ENCODE measurements at places on chromosomes 7 and 10.
A peak's percentile ranks its signal among the peaks of the same experiment; 100 is the strongest.

GRCh38 chr10:123496375-123496774 lies 169.8 kb upstream of the GPR26 start:
- no peak for DNase-seq

GRCh38 chr10:70315815-70316214 lies 32.0 kb upstream of the NPFFR1 start:
- DNase-seq = no peak

DNA sequence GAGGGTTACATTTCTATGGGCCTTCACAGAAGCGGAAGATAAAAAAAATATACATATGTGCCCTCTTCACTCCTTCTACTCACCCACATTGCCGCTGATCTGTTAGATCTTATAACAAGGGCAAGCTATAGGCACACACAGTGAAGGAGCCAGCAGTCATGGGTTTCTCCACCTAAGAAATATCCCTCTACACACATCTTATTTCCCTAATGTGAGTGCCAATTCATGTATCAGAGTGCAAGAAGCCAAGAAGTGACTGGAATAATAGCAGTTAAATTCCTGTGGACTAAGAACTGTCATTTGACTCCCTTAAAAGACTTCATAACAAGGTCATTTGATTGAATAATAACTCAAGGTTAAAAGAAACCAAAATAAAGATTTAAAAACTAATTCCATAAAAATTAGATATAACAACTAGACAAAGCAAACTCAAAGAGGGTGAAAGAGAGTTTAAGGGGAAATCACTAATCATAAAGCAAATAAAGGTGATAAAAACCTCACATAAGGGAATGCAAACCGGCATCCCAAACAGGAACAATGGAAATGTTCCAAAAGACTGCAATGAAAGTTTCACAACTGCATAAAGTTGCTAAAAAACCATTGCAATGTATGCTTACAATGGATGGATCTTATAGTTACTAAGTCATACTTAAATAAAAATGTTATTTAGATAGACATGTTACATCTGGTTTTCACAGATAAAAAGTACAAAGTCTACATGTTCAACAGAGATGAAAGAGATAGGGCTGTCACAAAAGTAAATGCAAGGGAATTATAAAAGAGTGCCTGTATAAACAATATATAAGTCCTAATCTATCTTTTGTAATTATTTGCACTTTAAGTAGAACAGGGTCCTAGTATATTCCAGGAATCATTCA lies 42.8 kb downstream of the ARHGAP21 start:
- DNase-seq = peak; percentile 67

DNA sequence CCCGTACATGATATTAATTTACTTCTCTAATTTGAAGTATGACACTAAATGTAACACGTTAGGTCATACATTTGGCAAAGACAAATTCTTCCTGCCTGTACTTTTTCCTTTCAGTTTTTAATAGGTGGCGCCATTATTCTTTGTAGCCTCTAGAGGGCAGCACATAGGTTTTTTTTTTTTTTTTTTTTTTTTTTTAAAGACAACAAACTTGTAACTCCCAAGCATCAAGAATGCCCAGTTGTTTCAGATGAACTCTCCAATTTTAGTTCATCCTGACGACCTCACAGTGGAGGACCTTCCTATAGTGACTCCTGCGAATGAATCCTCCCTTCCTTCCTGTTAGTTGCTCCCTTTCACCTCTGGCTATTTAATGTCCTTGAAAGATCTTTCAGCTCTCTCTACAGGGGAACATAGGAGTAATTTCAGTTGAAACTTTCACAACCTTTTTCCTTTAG lies 139.3 kb upstream of the HDAC9 start:
- DNase-seq = peak; percentile 48

DNA sequence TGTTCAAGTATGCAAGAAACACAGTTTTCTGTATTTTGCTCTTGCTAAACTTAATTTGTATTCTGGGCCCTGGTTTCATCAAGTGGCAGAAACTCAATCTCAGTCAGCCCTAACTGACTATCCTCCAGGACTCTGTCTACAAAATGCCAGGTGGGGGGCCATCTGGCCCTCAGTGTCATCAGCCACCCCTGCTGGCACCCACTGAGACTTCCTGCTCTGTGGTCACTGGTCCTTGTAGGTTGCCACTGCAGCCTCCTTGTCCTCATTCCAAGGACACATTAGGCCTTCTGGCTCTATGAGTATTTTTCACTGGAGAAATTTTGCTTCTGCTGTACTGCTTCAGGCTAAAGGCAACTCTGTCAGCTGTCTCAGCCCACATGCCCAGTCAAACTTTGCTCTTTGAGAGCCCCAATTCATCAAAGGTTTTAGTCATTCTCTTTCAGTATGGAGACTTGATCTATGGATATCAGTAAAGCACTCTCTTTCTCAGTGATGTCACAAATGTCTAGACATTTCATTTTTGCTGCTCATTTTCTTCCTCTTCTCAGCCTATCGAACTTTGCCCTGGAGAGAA lies 163.6 kb downstream of the KCND2 start:
- DNase-seq = no peak

- no peak for DNase-seq
Measured at GRCh38 chr10:78218798-78219490, 185.3 kb downstream of the RPS24 start.

DNA sequence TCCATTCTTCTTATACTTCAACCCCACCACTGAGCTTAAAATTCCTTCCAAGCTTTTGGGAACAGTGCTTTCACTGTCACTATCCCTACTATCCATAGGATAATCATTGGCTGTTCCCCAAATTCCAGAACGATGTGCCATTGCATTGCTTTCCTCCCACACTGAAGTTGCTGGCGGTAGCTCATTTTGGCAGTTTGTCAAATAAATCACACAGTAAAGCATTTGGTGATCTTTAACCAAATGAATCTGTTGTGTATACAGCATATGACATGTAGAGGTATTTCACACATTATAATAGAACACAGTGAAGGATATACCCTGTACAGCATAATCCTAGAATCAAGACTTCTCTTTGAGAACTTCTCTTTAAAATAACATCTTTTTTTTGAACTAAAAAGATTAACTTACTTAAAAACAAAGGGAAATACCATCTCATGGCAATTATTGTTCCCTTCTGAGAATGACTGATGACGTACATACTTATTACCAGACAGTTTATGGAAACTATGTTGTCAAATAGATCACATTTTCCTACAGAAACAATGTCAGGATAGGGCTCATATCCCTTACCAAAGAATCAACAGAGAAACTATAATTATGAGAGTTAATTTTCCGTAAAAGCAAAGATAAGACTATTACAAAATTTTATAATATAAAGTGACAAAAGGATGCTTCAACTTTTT lies 93.6 kb downstream of the CTNNA3 start:
- peak; percentile 40 for DNase-seq

DNA sequence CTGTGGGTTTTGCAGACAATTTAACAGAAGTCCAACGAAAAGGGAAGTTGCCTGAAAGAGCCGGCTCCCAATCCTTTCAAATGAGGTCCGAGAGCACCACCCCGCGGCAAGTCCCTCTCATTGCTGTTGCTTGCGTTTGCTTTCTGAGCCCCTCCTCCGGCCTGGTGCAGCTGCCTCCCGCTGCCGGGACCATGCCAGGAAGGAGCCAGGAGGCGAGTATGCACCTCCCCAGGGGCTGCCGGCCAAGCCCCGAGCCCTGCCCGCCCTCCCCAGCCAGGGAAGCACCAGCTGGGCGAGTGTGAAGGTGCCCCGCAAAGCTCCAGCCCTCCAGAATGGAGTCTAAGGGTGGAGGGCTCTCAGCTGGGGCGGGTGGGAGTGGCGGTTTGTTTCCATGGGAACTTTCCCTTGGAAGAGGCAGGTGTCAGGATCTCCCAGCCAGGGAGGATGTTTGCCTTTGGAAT lies 25.8 kb upstream of the PPP2R2D start:
- peak; percentile 67 for DNase-seq

GRCh38 chr7:19030281-19030680 lies 87.2 kb downstream of the TWIST1 start:
- DNase-seq = peak; percentile 66

DNA sequence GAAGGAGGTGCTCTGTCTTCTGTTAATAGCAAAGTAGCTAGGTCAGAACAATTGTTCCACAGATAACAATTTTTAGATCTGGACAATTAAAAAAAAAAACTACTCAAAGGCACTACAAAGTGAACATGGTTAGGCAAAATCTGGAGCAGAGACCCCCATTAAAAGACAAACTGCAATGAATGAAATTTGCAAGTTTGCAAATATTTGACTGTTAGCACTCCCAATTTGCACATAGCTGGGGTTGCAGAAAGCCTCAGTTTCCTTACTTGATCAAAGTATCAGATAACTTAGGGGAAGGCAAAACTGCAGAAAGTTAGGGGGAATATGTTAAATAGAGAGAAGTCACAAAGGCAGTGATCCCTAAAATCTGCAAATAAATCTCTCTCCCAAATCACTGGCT lies 68.3 kb downstream of the DGKI start:
- DNase-seq = no peak

DNA sequence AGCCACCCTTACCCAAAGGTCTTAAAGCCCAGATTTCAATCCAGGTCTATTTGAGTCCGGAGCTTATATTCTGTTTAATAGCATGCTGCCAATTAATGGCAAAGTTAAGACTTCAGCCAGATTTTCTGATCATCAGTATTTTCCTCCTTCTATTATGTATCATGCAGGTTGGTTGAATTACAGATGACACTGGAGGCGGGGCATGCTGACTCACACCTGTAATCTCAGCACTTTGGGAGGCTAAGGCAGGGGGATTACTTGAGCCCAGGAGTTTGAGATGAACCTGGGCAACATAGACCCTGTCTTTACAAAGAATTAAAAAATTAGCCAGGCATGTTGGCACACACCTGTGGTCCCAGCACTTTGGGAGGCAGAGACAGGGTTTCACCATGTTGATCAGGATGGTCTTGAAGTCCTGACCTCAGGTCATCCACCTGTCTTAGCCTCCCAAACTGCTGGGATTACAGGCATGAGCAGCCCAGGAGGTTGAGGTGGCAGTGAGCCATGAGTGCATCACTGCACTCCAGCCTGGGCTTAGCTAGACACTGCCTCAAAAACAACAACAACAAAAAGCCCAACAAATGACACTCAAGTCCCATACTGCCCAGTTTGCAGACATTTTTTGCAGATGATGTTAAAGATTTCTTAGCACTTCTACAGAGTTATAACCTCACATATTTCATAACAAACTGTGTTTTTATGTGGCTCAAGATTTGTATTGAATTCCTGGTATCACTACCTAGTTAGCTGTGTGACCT lies 62.5 kb downstream of the MCU start:
- no peak for DNase-seq

- DNase-seq = no peak
Measured at GRCh38 chr10:113550365-113550764, 2.5 kb upstream of the HABP2 start.

DNA sequence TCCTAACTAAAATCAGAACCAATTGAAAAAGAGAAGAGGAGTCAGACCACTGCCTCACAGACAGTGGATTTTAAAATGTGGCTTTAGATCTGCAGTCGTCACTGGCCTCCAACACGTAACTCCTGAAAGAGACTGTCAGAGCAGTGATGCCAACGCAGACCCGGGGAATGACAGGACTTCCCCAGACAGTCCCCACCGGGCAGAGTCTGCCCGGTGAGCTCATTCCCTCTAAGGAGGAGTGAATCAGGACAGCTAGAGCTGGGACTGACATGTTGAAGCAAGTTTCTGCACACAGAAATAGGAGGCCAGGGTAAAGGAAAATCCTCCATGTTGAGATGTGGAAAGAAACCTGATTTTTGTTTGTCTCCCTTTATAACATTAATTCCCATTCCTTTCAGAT lies 105.0 kb downstream of the TES start:
- DNase-seq = peak; percentile 66

- peak; percentile 27 for DNase-seq
Measured at GRCh38 chr10:91162050-91162494, 58.4 kb upstream of the PCGF5 start.

DNA sequence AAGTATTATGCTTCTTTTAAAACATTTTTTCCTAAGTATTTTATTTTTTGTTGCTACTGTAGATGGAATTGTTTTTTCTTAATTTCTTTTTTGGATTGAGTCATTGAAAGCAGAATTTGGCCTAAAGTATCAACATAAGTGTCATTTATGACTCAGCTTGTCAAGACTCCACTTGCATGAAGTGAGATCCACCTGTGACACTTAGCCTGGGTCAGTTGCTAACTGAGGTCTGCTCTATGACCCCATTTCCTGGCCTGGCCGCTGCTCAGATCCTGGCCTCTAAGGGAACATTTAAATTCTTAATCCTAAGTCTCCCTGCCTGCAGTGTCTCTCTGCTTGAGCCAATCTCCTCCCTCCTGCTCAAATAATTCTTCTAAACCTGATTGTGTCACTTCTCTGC lies 35.5 kb downstream of the TMEM270 start:
- peak; percentile 42 for DNase-seq

GRCh38 chr10:15060638-15061037 lies 16.9 kb downstream of the OLAH start:
- no peak for DNase-seq

GRCh38 chr10:32139223-32140073 lies 83.2 kb upstream of the KIF5B start:
- DNase-seq = peak; percentile 91

DNA sequence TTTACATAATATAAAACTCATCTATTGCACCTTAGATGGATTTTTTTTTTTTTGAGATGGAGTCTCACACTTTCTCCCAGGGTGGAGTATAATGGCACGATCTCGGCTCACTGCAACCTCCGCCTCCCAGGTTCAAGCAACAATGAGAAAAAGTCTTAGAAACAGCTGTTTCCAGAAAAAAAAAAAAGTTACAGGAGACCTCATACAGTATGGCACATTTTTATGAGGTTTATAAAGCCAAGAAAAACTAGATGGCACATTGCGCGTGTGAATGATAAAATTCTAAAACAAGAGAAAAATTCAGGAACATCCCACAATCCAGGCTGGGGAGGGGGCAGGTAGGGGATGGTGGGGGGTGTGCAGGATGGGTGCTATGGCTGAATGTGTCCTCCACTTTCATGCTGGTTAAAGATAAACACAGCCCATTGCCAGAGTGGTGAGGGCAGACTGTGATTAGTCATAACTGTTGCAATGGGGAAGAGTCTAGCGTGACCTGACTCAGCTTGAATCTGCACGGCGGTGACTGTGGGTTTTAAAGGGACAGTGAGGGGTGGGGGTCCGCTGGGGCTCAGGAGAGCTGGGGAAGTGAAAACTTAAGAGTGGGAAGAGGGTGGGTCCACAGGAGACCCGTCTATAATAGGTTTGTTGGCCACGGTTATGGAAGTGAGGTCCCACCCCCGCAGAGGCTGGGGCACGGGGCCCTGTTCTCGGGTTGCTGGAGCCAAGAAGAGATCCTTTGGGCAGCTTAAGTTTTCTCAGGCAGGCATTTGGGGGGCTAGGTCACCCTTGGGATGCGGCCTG lies 11.9 kb upstream of the LRRC27 start:
- peak; percentile 88 for DNase-seq

- DNase-seq = peak; percentile 17
Measured at GRCh38 chr10:38118072-38118807, 24.1 kb downstream of the ZNF37A start.

GRCh38 chr7:143176128-143176527 lies 7.1 kb upstream of the TAS2R39 start:
- no peak for DNase-seq

GRCh38 chr7:32539366-32539765 lies 44.1 kb downstream of the AVL9 start:
- no peak for DNase-seq

- DNase-seq = no peak
Measured at GRCh38 chr7:633381-634018, 93.0 kb upstream of the DNAAF5 start.

- no peak for DNase-seq
Measured at GRCh38 chr7:22611758-22612079, 111.7 kb upstream of the STEAP1B start.

- no peak for DNase-seq
Measured at GRCh38 chr7:132438926-132439325, 137.3 kb downstream of the PLXNA4 start.

- no peak for DNase-seq
Measured at GRCh38 chr10:7409045-7409731, 1.6 kb downstream of the SFMBT2 start.

Measured in AG10803 (cell line).